ENCODE measurements at places on chromosomes 12 and 14.

DNA sequence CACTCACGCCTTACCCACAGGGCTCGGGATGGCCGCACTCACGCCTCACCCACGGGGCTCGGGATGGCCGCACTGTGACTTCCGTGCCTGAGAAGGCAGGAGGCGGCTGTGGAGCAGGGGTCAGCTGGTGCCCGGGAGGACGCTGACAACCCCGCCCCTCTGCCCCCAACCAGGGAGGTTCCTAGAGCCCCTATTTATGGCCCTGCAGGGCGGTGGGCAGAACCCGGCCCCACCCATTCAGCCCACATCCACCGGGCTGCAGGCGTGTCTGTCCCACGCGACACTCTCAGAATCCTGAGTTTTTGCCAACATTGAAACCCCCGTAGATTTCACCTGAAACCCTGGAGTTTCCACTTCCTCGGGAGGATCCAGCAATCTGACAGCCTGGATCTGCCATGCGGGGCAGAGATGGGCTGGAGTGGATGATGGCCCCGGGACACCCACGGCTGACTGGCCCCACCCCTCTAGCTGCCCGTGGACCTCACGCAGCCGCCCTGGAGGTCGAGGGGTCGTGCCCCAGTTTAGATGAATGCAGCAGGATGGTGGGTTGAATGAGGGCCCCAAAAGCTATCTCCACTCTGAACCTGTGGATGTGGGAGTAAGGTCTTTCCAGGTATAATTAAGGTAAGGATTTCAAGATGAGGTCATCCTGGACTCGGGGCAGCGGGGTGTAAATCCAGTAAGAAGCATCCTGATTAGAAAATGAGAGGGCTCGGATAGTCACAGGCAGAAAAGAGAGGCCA lies 20.4 kb downstream of the GALNT9 start:
- DNase-seq, result no peak
- H3K27me3 ChIP-seq, result no peaks in the 10 kb centered on the region
- H3K4me1 ChIP-seq, result no peaks in the 10 kb centered on the region
- H3K36me3 ChIP-seq, result no peaks in the 10 kb centered on the region

DNA sequence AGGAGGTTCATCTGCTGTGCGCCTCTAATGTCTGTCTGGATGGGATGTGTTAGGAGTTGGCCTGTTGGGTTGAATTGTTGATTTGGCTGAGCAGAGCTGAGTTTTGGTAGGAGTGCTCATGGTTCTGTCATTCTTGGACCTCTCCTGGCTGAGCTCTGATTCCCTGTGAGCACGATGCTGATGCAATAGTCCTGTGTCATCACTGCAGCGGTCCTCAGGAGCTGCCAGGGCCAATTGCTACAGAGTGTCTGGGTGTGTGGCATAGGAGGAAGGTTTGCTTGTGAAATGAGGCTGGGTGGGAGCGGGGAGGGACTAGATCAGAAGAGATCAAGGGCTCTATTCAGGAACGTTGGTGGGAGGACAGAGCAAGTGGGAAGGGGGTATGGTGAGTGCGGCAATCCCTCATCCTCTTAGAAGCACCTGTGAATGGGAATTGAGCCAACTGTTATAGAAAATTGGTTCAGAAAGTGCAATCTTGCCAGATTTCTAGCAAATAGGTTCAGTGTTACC lies 21.2 kb downstream of the PEX5 start:
- H3K27ac ChIP-seq, result no peak overlapping the region
- DNase-seq, result no peak
- H3K36me3 ChIP-seq, result peaks cover 48% of the 10 kb centered on the region

- no peak overlapping the region for H3K4me3 ChIP-seq
- no peaks in the 10 kb centered on the region for H3K36me3 ChIP-seq
- no peak for DNase-seq
- H3K4me1 ChIP-seq, result peaks cover 9% of the 10 kb centered on the region
- no peak overlapping the region for H3K27ac ChIP-seq
- H3K27me3 ChIP-seq, result peaks cover 11% of the 10 kb centered on the region
These were observed 15.8 kb upstream of the FBXL14 start for GRCh38 chr12:1610072-1610643.

DNA sequence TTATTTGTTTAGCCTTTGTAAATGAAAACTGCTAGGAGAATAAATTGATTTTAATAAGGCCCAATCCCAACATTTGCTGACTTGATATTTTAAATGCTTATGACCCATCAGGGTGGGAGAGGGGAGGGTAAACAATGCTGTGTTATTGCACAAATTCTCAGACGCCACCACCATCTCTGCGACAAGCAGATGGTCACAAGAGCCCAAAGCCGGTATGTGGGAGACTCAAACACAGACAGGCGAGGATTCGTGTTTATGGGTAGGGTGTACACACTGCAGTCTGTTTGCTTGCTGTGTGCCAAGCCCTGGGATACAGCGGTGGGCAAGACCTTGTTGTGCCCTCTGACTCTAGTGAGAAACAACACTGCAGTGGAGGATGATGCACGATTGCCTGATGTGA lies 39.2 kb upstream of the PWP1 start:
- no peaks in the 10 kb centered on the region for H3K4me1 ChIP-seq
- no peak for DNase-seq
- H3K27me3 ChIP-seq, result no peaks in the 10 kb centered on the region
- H3K27ac ChIP-seq, result no peak overlapping the region
- H3K36me3 ChIP-seq, result peaks cover 8% of the 10 kb centered on the region
- no peak overlapping the region for H3K4me3 ChIP-seq

GRCh38 chr14:50741567-50741966 lies 73.5 kb upstream of the SAV1 start:
- H3K27me3 ChIP-seq, result no peaks in the 10 kb centered on the region
- peaks cover 81% of the 10 kb centered on the region for H3K36me3 ChIP-seq
- no peak for DNase-seq
- H3K4me1 ChIP-seq, result no peaks in the 10 kb centered on the region
- H3K27ac ChIP-seq, result no peak overlapping the region

GRCh38 chr12:15800278-15800677 lies 11.1 kb upstream of the EPS8 start:
- no peaks in the 10 kb centered on the region for H3K4me1 ChIP-seq
- H3K27ac ChIP-seq, result no peak overlapping the region
- no peak for DNase-seq
- H3K4me3 ChIP-seq, result no peak overlapping the region
- H3K36me3 ChIP-seq, result no peaks in the 10 kb centered on the region
